Dermis microvascular lymphatic vessel endothelial cell (primary cell): ENCODE measurements at places on chromosomes 1 and 21. TPM values are rescaled to one million over a fixed set of nuclear protein-coding genes. Genes with fewer than 3 reads are reported as not detected.

- no peak for DNase-seq
Measured at GRCh38 chr1:112937070-112937469, 18.9 kb downstream of the SLC16A1 start.

DNA sequence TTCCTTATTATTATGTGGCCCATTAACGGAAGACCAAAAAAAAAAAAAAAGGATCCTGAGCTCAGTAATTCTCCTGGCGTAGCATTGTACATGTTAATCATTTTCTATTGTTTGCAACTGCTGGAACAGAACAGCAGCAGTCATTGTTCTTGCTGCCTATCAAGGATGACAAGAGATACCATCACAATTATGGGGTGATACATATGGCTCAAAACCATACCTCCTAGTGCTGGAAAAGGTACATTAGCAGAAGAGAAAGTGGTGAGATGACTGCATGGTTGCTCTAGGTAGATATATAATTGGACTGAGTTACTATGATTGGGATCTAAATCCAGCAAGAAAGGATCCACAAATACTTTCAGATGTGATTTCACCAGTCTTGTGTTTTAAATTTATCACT is 13.3 kb upstream of the TLR5 start:
- DNase-seq, result no peak

DNA sequence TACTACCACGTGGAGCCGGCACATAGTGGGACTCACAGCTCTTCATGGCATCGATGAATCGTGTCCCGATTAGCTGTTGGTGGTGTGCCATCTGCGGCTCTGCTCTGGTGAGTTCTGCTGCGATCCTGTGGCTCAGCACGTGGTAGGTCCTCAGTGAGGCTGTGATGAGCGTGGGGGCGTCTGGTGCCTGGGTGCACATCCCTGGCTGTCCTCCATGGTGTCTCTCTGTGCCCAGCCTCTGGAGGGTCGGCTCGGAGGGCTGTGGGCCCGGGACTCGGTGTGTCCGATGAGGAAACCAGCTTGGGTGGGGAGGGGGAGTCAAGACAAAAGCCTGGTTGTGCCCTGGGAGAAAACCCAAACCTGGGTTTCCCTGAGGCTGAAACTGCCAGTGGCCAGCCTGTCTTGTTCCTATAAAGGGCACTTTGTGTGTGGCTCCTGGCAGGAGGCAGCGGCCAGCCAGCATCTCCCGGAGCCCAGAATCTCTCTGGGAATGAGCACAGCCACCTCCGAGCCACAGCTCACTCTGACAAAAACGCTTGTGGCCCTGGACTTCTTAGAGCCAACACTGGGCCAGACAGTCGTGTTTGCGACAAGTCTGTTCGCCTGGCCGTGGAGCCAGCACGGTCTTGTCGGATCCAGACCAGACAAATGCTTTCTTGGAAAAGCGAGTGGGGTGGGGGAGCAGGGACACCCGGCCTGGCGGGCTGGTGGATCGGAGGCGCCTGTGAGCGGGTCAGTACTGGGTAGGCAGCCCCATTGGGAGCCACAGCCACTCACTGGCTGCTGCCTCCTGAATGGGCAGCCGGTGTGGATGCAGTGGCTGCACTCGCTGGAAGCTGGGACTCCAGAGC is 31.8 kb downstream of the SPSB1 start:
- DNase-seq, result no peak

DNA sequence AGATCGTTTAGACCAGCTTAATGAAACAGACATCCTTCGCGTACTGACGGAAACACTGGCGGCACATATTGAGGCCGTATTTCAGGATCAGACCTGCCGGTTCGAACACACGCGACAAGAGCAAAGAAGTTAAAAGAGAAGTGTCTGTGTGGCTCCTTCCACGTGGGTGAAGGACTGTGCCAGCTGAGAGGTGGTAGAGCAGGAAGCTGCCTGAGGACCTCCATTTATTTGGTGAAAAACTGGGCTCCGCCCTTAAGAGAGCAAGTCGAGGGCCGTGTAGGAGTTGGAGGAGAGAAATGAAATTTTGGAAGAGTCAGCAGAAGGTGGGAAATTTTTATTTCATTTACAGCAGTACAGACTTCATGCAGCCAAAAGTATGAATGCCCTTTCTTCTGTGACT is 38.8 kb upstream of the ADORA3 start:
- DNase-seq, result no peak

DNA sequence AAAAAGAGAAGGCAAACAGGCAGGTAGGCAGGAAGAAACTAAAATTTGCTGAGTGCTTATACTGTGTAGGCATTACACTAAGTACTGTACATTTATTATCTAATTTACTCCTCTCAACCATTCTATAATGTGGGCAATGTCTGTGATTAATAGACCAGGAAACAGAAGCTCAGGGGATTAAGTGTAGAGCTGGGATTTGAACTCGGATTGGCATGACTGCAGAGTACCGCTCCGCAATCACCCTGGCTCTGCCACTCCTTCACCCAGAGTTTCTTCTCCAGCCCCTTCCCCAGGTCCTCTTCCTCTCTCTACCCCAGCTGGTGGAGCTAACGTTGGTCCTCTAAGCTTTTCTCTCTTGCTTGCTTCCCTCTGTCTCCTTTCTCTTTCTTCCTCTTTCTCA is 11.5 kb upstream of the S100A2 start:
- no peak for DNase-seq

- peak; percentile 99 for DNase-seq
Measured at GRCh38 chr21:45366931-45367401, 38.0 kb upstream of the COL18A1 start.

GRCh38 chr1:17239420-17239819 is 9.5 kb upstream of the PADI3 start:
- peak; percentile 86 for DNase-seq

DNA sequence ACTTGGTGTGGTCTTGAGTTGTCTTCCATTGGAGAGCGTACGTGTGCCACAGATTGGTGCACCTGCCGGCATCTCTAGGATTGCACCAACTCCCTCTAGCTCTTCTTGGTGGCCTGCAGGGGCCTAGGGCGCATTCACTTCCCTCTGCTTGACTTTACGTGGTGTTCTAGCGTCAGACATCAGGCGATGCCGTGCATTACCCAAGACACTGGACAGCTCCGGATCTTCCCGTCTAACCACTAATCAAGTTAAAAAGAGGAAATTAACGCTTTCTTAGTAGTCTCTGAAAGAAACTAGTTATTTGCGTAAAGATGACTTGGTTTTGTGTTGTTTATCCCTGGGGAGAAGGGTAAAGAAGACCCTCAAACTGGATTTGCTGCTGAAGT is 510 bp upstream of the IL10RB start:
- DNase-seq, result no peak

GRCh38 chr1:243270097-243270864 is 14.4 kb downstream of the SDCCAG8 start:
- DNase-seq, result no peak

- DNase-seq, result no peak
Measured at GRCh38 chr1:156153362-156153761, at the start of gene SEMA4A. Gene SEMA4A, plus strand, starts transcription at chr1:156153585. Its CDS starts 994 bp downstream, at chr1:156154579.

GRCh38 chr1:151945725-151946722 is 36.7 kb upstream of the THEM4 start:
- DNase-seq, result peak; percentile 95

DNA sequence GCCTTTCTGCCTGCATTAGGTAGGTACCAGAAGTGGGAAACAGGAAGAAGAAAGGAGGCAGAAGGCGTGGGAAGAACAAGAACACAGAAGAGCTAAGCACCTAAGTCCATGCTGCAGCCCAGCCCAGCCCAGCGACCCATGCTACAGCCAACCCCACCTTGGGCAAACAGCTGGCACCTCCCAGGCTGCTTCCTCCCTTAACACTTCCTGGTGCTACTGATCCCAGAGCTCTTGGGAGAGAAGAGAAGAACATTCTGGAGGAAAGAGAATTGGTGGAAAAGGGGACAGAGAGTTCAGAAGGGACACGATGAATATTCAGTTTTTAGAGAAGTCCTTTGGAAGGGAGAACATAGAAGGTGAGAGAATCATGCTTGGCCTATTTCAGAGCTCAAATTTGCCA is 28.5 kb downstream of the PLEKHA6 start:
- DNase-seq, result no peak

DNA sequence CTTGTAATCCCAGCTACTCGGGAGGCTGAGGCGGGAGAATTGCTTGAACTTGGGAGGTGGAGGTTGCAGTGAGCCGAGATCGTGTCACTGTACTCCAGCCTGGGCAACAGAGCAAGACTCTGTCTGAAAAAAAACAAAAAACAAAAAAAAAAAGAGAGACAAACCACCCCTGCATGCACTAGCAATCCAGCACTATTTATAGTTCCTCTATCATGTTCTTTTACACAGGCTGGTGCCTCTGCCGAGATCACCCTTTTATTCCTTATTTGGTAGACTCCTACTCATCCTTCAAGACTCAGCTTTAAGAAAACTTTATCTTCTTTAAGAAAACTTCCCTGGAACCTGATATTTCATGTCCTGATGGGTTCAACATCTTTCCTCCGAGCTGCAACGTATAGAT is 10.8 kb downstream of the FMO5 start:
- no peak for DNase-seq

GRCh38 chr1:183956559-183957188 is 80.9 kb downstream of the COLGALT2 start:
- DNase-seq, result peak; percentile 69

DNA sequence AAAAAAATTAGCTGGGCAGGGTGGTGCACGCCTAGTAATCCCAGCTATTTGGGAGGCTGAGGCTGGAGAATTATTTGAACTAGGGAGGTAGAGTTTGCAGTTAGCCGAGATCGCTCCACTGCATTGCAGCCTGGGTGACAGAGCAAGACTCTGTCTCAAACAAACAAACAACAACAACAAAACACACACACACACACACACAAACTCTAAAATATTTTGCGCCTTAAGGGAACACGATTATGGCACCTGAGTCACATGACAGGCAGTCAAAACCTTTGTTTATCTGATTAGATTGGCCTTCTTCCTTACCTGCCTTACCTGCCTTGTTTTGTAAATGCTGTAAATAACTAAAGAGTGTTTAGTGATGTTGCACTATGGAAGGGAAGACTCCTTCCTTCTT is 20.6 kb upstream of the WNT2B start:
- no peak for DNase-seq

- no peak for DNase-seq
Measured at GRCh38 chr1:173554089-173554488, 48.8 kb downstream of the SLC9C2 start.

- DNase-seq, result no peak
Measured at GRCh38 chr1:28830814-28831213, 18.8 kb downstream of the OPRD1 start.

DNA sequence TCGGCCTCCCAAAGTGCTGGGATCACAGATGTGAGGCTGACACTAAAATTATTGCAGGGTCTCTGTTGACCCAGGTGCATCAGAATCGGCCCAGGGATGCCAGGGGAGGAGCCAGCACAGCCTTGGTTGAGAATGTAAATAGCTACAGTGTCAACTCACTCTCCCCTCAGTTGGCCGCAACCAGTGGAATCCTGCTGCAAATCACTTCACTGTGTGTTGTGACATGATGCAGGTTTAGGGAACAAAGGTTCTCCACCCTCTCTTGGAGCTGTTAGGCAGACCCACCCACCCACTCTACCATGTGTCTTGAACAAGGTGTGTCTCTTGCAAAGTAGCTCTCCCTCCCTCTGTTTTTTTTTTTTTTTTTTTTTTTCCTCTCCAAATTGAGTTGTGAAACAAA is 60.5 kb upstream of the SOD1 start:
- DNase-seq, result no peak

- DNase-seq, result no peak
Measured at GRCh38 chr1:12177156-12177998, 10.6 kb downstream of the TNFRSF1B start.

GRCh38 chr1:240122639-240123613 is 31.2 kb downstream of the FMN2 start:
- no peak for DNase-seq

TMCC2 gene
- 0.38 and 0.77 TPM in 2 replicates for total RNA-seq

PTCH2 gene
- total RNA-seq, result under 0.01 TPM in 2 replicates

CNKSR1 gene
- not detected in 2 replicates for total RNA-seq

TNFRSF8 gene
- under 0.01 TPM in 1 of 2 replicates, not detected in the other for total RNA-seq

GUCA2A gene
- total RNA-seq, result not detected in 2 replicates
